ENCODE measurements at places on chromosomes 2 and 18.

- no peak for DNase-seq
Observed at GRCh38 chr2:133682906-133683305, 114.6 kb upstream of the NCKAP5 start.

DNA sequence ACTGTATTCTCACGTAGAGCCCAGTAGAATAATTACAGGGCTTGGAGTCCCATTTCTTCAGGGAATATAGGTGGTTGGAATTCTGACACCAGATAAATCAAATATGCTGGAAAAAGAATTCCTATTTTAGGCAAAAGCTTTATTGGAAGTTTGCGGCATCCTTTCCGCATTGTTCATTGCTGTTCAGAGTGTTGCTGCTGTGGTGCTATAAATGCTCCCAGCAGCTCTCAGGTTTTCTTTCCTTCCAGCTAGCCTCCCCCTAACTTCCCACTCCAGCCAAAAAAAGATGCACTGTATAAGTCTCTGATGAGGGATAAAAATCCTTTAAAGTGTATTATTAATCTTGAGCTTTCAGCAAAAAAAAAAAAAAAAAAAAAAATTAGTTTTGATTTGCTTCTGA lies 25.5 kb upstream of the POLR1B start:
- no peak for DNase-seq

- DNase-seq, result no peak
Observed at GRCh38 chr2:194002699-194003368, 1654.2 kb upstream of the SLC39A10 start.

DNA sequence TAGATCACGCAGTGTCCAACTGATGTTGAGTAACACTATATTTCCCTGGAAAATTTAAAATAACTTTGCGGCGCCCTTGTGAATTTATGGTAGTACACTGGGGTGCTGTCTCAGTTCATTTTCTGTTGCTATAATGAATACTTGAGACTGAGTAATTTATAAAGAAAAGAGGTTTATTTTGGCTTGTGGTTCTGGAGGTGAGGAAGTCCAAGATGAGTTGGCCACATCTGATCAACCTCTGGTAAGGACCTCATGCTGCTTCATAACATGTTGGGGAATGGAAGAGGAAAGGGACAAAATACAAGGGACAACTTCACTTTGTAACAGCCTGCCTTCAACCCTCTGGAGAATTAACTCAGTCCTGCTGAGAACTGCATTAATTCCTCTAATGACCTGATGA lies 36.4 kb downstream of the ACTR3 start:
- DNase-seq, result no peak

DNA sequence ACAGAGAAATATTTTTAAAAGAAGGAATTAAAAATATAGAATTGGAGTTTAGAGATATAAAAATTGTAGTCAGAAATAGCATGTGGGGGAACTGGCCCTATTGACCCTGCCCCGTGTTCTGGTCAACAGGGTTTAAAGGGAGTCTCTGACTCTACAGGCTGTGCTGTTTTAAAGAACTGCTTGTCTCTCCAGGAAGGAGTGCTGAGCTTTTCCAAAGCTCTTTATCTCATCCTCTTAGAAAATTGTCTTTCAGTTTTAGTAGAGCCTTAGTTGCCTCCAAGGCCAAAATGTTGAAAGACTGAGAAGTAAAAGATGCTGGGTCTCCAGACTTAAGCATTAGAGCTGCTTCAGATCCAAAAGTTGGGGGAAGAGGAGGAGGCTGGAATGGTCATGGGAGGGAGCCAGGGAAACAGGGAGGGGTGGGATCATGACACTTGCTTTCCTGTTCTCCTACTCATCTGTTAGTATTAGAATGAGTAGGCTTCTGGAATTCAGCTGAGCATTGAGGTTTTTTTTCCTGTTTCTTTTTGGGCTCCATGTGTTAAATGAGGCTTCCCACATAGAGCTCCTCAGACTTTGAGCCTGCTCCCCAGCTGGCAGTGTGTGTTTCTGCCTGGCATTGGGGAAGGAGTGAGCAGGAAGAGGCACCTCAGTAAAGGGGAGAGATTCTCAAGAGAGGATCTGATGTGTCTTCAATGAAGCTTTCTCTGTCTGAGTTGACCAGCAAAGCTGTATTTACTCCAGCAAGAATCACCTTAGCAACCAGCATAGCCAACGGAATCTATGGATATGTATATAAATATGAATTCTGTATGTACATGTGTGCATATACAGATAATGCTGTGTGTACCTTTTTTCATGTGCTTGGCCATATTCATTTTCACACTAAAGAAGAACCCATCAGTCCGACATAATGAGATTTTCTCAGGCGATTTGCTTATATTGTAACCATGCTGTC lies 186.8 kb upstream of the FBXO11 start:
- DNase-seq, result no peak

- DNase-seq, result no peak
Observed at GRCh38 chr2:134305109-134305491, 51.2 kb downstream of the MGAT5 start.

DNA sequence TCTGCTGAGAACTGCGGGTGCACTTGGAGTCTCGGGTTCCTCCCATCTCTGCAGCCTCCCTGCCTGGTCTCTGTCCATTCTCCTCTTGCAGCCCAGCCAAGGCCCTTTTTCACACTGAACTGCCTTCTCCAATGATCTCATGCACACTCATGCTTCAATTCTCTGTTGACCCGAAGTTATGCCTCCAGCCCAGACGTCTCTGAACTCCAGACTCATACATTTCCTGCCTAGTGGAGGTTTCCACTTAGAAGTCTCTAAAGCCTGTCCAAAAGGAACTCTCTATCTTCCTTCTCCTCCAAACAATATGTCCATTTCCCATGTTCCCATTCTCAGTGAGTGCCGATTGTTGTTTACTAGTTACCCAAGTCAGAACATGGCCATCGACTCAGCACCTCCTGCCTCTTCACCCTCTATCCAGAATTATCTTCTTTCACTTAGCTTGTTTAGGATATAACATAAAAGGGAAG lies 155.2 kb downstream of the IRS1 start:
- DNase-seq, result no peak

DNA sequence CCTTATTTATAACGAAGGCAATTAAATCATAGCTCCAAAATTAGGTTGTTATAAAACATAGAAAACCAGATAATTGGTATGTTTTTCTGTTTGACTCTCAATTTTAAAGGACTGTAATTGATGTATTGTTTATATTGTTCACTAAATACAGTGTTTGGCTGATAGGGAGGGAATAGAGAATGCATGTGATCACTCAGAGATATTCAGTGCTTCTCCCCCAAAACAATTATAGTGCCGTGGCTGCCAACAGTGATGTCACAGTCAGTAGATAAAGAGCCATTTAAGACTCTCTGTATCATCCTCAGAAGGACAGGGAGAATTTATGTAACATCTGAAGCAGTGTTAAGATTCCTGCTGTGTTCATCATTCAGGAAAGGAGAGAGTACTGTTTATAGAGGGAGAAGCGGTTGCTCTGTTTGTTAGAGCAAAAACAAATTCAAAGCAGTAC lies 69.6 kb downstream of the PHLPP1 start:
- DNase-seq, result no peak
